ENCODE measurements at places on chromosomes 1 and 21. TPM values are rescaled to one million over a fixed set of nuclear protein-coding genes. Genes with fewer than 3 reads are reported as not detected.

DNA sequence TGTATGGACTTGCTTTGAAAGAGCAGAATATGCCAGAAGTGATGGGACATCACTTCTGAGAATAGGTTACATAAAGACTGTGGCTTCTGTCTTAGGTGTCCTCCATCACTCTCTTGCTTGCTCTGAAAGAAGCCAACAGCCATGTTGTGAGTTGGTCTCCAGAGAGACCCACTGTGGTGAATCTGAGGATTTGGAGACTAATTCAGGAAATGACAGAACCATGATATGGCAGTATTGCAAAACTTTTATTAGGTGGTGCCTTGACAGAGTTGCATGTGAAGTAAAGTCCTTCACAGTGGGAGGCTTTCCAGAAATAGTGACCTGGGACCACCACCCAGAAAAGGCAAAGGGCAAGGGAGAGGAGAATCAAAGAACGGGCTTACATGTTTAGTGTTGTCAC lies 628.6 kb downstream of the KCNT2 start:
- no peaks in the 10 kb centered on the region for H3K36me3 ChIP-seq
- H3K27ac ChIP-seq: no peak overlapping the region
- no peak overlapping the region for H3K4me3 ChIP-seq
- no peaks in the 10 kb centered on the region for H3K4me1 ChIP-seq
- H3K27me3 ChIP-seq: no peaks in the 10 kb centered on the region
- DNase-seq: no peak

- no peak overlapping the region for H3K4me3 ChIP-seq
- H3K36me3 ChIP-seq: no peaks in the 10 kb centered on the region
- H3K4me1 ChIP-seq: no peaks in the 10 kb centered on the region
- H3K27me3 ChIP-seq: no peaks in the 10 kb centered on the region
- H3K27ac ChIP-seq: no peak overlapping the region
- DNase-seq: no peak
These were observed 78.7 kb upstream of the ATP1B1 start for GRCh38 chr1:169027607-169028320.

GRCh38 chr1:76231320-76231719 lies 156.8 kb downstream of the ST6GALNAC3 start:
- H3K27ac ChIP-seq: no peak overlapping the region
- no peaks in the 10 kb centered on the region for H3K4me1 ChIP-seq
- DNase-seq: no peak
- no peaks in the 10 kb centered on the region for H3K27me3 ChIP-seq

DNA sequence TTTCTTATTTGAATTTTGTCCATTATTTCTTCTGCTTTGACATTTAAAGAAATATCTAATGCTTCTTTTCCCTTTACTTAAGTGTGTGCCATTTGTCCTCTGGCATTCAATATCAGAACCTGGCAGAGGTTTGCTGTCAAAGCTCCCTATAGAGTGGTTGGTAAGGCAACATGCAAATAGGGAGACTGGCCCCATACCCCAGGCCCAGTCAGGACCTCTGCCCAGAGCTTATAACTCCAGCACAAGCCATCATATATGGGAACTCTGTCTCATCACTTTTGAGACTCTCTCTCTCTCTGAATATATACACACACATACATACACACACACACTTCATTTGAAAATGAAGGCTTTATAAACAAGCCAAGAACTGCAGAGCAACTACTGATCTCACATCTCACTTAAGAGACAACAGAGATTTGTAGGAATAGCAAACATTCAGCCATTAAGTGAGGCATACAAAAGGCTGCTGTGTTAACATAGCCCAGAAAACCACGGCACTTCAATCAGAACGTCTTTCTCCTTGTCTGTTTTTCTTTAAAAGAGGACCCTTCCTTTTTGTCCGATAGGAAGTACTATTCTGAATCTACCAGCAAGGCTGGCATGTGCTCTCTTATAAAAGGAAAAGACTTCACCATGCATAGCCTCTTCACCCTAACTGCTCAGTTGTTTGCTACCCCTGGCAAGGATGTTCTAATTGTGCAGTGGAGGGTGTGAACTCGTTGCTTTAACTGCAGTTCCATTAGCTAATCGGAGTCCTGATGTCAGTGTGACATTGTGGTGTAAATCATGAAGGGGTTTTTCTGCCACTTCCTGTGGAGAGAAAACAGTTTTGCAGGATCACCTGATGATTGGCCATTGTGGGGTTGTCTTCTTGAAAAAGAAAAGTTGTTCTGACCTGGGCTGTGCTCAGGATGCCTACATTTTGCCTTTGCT lies 101.7 kb downstream of the NR5A2 start:
- H3K27me3 ChIP-seq: no peaks in the 10 kb centered on the region
- no peak overlapping the region for H3K4me3 ChIP-seq
- no peak for DNase-seq
- no peaks in the 10 kb centered on the region for H3K4me1 ChIP-seq

DNA sequence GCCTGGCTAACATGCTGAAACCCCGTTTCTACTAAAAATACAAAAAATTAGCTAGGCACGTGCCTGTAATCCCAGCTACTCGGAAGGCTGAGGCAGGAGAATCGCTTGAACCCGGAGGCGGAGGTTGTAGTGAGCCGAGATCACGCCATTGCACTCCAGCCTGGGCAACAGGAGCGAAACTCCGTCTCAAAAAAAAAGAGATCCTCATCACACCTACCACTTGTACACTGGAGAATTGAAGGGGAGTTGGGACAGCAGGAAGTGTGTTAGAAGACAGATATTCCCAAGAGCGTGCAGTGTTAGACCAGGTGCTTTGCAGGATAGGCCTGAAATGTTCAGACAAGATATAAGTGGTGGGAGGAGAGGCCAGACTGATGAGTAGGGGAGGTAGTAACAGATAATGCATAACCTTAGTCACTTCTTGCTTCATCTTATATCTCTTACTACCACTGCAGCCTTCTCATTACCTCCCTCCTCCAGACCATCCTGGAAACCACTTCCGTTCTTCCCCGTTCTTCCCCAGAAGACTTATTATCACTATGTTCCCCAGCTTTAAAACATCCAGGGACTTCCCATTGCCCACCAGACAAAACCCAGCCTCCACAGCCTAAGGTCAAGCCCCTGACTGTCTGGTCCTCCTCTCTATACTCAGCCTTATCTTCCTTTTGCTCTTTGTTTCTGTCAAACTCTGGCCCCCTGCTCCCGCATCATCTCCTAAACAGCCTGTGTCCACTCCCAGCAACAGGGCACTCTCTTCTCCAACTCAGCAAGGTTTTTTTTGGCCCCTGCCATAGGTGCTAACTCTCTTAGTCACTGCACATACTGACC lies 21.3 kb downstream of the FAM20B start:
- peaks cover 17% of the 10 kb centered on the region for H3K36me3 ChIP-seq
- H3K27me3 ChIP-seq: no peaks in the 10 kb centered on the region
- peaks cover 19% of the 10 kb centered on the region for H3K4me1 ChIP-seq
- peak overlapping the region; percentile 10 for H3K27ac ChIP-seq
- no peak for DNase-seq
- H3K4me3 ChIP-seq: no peak overlapping the region

- no peaks in the 10 kb centered on the region for H3K27me3 ChIP-seq
- H3K36me3 ChIP-seq: no peaks in the 10 kb centered on the region
- no peak for DNase-seq
- no peak overlapping the region for H3K4me3 ChIP-seq
- no peaks in the 10 kb centered on the region for H3K4me1 ChIP-seq
These were observed 192.5 kb downstream of the FOXD2 start for GRCh38 chr1:47630346-47630745.

- H3K4me1 ChIP-seq: peaks cover 45% of the 10 kb centered on the region
- H3K27me3 ChIP-seq: no peaks in the 10 kb centered on the region
- peak overlapping the region; percentile 80 for H3K4me3 ChIP-seq
- H3K36me3 ChIP-seq: peaks cover 51% of the 10 kb centered on the region
- H3K27ac ChIP-seq: peak overlapping the region; percentile 99
- DNase-seq: no peak
These were observed 777 bp upstream of the METTL25B start for GRCh38 chr1:156727492-156727891.

GRCh38 chr21:39660191-39660980 lies 47.6 kb downstream of the B3GALT5 start:
- DNase-seq: no peak
- no peak overlapping the region for H3K27ac ChIP-seq
- H3K36me3 ChIP-seq: no peaks in the 10 kb centered on the region
- no peak overlapping the region for H3K4me3 ChIP-seq
- no peaks in the 10 kb centered on the region for H3K27me3 ChIP-seq

DNA sequence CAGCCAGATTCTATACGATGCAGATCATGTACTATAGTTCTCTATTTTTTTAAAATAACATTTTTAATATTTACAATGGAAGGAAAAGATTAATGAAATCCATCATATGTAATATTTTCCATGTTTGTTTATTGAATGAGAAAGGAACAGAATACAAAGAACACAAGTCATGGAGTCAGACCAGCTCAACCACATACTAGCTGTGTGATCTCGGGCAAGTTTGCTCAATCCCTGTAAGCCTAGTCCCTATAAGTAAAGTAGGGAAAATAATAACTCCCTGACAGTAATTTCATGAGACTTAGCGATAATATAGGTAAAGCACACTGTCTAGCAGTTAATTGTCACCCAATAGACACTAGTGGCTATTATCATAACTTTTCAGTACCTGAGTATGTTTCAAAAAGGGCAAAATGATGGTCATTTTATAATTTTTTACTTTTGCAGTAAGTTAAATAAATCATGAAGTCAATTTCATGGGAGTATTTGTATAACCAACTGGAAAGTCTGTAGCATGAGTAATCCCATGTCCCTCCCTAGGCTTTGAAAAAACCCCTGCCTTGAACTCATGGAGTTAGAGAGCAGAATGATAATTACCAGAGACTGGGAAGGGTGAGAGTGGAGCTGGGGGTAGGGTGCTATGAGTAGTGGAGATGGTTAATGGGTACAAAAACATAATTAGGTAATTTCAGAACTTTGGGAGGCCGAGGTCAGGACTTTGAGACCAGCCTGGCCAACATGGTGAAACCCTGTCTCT lies 37.0 kb upstream of the EPS15 start:
- no peak overlapping the region for H3K4me3 ChIP-seq
- H3K4me1 ChIP-seq: peaks cover 19% of the 10 kb centered on the region
- H3K36me3 ChIP-seq: no peaks in the 10 kb centered on the region

DNA sequence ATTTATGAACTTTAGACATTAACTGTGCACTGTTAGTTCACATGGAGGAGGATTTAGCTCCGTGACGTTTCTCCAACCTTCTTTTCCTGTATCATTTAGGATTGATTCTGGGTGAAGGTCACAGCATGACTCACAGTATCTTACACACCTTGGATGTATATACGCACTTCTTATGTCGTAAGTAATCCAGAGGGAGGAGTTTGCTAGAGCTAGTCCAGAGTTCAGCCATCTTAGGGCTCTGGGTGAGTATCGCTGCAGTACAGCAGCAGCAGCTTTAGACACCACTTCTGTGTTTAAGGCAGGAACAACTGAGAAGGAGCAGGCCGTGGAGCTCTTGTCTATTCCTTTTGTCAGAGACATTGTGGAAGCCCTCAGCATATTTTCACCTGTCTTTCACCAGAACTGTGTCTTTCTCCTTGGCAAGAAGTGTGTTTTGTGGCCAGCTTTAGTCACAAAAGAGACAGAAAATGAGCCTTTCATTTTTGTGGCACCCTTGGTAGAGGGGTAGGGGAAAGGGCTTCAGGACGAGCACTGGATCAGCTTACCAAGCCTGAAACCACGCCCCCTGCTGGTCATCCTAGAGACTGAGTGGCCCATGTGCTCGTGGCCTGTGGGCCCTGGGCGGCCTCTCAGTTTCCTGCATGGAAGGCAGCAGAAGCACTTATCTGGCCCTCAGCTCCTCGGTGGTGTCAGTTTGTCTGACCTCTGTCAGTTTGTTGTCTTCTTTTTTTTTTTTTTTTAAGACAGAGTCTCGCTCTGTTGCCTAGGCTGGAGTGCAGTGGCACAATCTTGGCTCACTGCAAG lies 64.0 kb downstream of the ADARB1 start:
- no peaks in the 10 kb centered on the region for H3K36me3 ChIP-seq
- no peak overlapping the region for H3K4me3 ChIP-seq
- H3K27ac ChIP-seq: no peak overlapping the region
- DNase-seq: peak; percentile 74

DNA sequence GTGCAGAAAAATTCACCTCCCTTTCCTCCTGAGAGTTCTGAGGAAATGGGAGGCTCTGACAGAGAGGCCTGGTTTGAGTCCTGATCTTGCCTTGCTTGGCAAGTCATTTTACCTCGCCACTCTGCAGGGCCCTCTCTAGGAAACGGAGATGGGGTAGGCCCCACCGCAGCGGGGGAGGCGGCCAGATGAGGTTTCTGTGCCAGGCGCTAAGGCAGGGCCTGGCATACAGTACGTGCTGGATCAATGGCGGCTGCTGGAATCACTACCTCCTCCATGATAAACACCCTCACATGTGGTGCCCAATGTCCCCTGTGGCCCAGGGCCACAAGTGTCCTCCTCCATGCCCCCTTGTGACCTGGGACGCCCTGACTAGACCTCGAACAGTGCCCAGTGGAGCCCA lies 499 bp upstream of the PLEKHG5 start:
- H3K27ac ChIP-seq: no peak overlapping the region
- H3K4me3 ChIP-seq: no peak overlapping the region
- no peaks in the 10 kb centered on the region for H3K27me3 ChIP-seq
- peaks cover 7% of the 10 kb centered on the region for H3K4me1 ChIP-seq
- no peaks in the 10 kb centered on the region for H3K36me3 ChIP-seq
- no peak for DNase-seq

- no peak overlapping the region for H3K27ac ChIP-seq
- DNase-seq: no peak
- H3K27me3 ChIP-seq: peaks cover 2% of the 10 kb centered on the region
- H3K36me3 ChIP-seq: no peaks in the 10 kb centered on the region
- H3K4me3 ChIP-seq: no peak overlapping the region
These were observed 41.9 kb downstream of the RSPH1 start for GRCh38 chr21:42453986-42454570.

DNA sequence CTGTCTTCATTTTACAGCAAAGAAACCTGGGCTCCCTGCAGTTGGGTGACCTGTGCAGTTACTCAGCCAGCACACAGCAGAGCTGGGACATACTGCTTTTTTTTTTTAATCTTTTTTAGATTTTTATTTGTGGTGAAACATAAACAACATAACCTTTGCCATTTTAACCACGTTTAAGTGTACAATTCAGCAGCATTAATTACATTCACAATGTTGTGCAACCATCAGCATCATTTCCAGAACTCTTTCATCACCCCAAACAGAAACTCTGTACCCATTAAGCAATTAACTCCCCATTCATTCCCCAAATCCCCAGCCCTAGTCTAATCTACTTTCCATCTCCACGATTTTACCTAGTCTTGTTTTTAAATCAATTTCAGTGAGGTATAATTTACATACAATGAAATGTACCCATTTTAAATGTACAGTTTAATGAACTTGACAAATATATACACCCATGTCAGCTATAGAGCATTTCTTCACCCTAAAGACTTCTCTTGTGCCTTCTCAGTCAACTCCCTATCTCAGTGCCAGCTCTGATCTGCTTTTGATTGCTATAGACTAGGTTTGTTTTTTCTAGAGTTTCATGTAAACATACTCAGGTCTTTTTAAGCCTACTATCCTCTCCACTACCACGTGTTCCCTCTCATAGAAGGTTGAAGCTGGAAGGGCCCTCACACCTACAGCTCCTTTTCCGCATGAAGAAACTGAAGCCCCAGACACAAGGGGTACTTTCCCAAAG lies 37.8 kb upstream of the C8B start:
- no peak for DNase-seq
- H3K4me3 ChIP-seq: no peak overlapping the region
- no peaks in the 10 kb centered on the region for H3K27me3 ChIP-seq
- H3K4me1 ChIP-seq: no peaks in the 10 kb centered on the region

GRCh38 chr1:165933446-165934170 lies 106.2 kb downstream of the UCK2 start:
- H3K4me3 ChIP-seq: no peak overlapping the region
- no peaks in the 10 kb centered on the region for H3K4me1 ChIP-seq
- no peak overlapping the region for H3K27ac ChIP-seq
- DNase-seq: no peak

KRTAP11-1 gene
- not detected for total RNA-seq

BMP8A gene
- not detected for total RNA-seq

CLEC20A gene
- total RNA-seq: not detected

Measured in psoas muscle (tissue), 8 donors.